ENCODE measurements at places on chromosomes 11 and 22.

- no peak for DNase-seq
Measured at GRCh38 chr11:3154001-3154599, 11.0 kb downstream of the OSBPL5 start.

GRCh38 chr22:42984814-42985530 lies 30.0 kb downstream of the PACSIN2 start:
- DNase-seq, result no peak

DNA sequence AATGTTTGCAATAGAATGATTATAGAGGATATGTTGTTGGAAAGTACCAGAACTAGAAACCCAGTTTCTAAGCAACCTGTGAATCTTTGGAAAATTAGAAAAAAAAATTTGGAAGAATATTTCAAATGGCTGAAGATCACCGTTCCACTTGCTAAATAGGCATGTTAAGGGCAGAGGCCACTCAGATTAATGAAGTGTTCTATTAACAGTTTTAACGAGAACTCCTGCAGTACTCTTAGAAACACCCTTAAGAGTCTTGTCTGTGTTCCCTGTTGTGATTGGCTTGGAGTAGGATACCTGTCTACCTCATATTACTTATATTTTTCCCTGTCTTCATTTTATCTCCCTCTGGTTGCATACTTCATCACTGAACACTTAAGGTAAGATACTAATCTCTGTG lies 4.6 kb downstream of the C11orf54 start:
- no peak for DNase-seq

DNA sequence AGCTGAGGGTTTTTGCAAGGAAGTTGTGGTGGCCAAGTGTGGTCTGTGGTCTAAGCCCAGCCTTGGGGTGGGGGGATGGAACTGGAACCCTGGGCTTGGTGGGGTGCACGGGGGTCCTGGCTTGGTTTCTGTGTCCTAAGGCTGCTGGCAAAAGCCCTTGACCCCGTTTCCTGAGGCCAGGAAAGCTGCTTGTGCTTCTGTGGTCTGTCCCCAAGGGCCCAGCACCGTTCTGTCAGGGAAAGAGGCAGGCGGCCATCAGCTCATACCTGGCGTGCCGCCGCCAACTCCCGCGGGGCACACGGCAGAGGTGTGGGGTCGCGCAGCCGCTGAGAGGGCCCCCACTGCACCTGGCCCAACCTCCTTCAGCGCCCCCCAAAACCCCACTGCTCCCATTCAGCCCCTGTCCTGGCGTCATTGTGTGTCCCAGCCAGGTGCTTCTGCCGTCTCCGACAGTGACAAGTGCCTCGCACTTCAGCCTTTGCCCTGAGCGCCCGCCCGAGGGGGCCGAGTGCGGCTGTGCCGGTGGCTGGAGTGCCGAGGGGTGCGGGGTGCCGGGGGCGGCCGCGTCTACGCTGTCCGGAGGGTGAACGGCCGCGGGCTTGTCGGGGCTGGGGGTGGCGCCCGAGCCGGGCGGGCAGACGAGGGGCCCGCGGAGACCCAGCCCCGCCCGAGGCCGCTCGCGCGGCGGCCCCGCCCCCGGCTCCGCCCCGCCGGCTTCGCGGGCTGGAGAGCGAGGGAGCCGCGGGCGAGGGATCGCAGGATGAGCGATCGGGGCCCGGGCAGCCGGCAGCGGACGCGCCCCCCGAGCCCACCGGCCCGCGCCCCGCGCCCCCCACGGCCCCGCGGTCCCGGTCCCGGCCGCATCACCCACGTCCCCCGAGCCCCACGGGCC lies at the start of gene CNIH2:
Gene CNIH2, plus strand, starts transcription at position 705 of the 892 bp plus-strand sequence. CDS start 282 bp downstream, outside the sequence.
- DNase-seq, result peak; percentile 53

DNA sequence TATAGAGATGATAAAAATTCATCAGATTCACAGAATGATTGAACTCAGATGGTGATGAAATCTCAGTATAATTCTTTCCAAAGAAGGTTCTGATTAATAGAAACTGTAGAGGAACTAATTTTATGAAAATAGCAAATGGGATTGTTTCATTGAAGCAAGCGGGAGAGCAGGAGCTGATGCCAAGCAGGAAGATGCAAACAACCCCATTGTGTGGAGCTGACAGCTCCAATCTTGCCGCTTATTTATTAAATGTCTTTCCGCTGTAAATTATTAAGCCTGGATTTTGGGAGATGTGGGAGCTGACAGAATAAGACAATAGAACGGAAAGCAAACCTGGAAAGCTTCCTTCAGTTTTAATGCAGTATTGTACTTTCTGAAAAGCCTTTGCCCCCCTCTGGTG lies 6.0 kb upstream of the TMEM218 start:
- DNase-seq, result no peak

- DNase-seq, result no peak
Measured at GRCh38 chr22:47176573-47177333, 414.3 kb downstream of the TBC1D22A start.

All from NAMALWA (cell line).